ENCODE measurements at places on chromosomes 7 and 10.

GRCh38 chr7:101818287-101819071 is 1.1 kb downstream of the CUX1 start:
- DNase-seq = no peak

GRCh38 chr10:17237915-17238444 is 9.9 kb downstream of the VIM start:
- no peak for DNase-seq

DNA sequence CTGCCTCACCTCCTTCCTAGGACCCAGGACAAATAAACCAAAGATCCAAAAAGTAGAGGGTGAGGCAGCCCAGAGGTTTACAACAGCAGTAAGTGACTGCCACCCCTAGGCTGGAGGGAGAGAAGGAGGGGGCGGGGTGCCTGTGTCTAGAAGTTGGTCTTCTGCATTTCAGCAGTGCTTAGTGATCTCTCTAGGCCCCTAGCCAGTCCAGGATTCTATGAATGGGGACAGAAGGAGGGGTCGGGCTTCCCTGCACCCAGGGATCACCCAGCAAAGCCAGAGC is 62.8 kb upstream of the KDM7A start:
- DNase-seq = no peak

DNA sequence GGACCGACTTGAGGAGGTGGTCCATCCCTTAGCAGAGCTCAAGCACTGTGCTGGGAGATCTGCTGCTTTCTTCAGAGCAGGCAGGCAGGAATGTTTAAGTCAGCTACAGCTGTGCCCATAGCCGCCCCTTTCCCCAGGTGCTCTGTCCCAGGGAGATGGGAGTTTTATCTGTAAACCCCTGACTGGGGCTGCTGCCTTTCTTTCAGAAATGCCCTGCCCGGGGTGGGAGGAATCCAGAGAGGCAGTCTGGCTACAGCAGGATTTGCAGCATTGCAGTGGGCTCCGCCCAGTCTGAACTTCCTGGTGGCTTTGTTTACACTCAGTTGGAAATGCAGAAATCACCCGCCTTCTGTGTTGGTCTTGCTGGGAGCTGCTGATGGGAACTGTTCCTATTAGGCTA is 51.2 kb upstream of the SEMA3A start:
- no peak for DNase-seq

- DNase-seq = no peak
These were observed 639.3 kb upstream of the GALNT17 start for GRCh38 chr7:70492625-70493024.

- no peak for DNase-seq
These were observed 70.2 kb upstream of the PDSS1 start for GRCh38 chr10:26627324-26627723.

GRCh38 chr7:35605760-35606159 is 89.2 kb downstream of the HERPUD2 start:
- DNase-seq = no peak

GRCh38 chr10:7542189-7542914 is 124.4 kb downstream of the ITIH5 start:
- DNase-seq = no peak

DNA sequence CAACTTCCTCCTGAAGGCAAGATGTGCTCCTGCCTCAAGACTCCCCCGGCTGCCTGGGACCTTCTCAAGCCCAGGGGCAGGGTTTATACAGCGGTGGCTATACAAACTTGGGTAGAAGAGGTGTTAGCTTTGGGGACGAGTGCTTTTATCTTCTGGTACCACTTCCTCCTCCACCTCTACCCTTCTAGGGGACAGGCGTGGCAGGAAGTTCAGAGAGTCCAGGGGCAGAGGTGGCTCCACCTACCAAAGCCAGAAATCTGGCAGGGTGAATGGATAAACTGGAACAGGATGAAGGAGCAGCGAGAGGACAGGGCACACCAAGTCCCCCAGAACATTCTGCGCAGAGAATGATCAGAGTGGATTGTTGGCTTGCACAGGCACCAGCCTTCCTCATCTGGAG is 24.0 kb upstream of the TM9SF3 start:
- no peak for DNase-seq

- no peak for DNase-seq
These were observed 536.1 kb downstream of the LRMDA start for GRCh38 chr10:75967491-75967890.

- no peak for DNase-seq
These were observed 77.0 kb upstream of the PODXL start for GRCh38 chr7:131633342-131633843.

DNA sequence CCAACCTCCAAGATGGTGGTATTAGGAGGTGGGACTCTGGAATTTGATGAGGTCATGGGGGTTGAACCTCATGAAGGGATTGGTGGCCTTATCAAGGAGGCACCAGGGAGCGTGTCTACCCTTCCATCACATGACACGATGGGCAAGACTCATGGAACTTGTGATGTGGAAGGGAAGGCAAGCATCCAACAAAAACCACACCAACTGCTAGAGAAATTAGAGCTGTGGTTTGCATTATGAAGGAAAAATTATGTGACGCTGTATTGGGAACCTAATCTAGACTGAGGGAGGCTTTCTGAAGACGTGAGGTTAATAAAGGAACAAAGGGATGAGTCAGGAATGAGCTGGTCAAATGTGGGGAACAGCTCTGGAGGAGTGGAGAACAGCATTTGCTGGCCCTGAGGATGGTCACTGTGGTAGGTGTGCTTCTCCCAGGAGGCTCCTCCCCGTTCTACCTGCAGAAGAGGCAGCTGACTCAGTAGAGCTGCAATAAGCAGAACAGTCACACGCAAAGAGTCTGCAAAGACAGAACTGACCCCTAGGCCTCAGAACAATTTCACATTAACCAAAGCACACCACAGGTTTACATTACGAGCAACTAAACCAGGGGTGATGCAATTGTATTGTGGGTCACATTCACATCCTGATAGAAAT is 236.6 kb upstream of the GRB10 start:
- DNase-seq = no peak

GRCh38 chr7:1058311-1058710 is 14.0 kb downstream of the GPR146 start:
- DNase-seq = no peak

DNA sequence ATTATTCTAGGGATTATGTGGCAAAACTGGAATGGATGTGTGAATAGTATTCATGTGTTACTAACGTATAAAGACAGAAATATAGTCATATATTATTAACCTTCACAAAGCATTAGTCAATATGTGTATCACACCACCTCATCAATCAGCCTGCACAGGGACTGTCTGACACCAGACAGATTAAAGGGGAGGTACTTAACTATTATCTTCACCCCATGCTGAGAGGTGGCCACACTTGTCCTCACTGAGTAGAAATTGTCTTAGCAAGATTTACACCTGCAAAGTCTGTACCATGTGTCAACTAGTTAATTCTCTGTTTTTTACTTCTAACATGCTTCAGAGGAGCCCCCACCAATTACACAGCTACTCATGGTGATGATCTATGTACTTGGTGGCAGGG is 146.3 kb upstream of the LRGUK start:
- DNase-seq = no peak

- DNase-seq = no peak
These were observed at the start of gene MACROH2A2 for GRCh38 chr10:70052462-70053217. Gene MACROH2A2, plus strand, starts transcription at chr10:70052846. Its CDS starts 22,813 bp downstream, at chr10:70075659.

DNA sequence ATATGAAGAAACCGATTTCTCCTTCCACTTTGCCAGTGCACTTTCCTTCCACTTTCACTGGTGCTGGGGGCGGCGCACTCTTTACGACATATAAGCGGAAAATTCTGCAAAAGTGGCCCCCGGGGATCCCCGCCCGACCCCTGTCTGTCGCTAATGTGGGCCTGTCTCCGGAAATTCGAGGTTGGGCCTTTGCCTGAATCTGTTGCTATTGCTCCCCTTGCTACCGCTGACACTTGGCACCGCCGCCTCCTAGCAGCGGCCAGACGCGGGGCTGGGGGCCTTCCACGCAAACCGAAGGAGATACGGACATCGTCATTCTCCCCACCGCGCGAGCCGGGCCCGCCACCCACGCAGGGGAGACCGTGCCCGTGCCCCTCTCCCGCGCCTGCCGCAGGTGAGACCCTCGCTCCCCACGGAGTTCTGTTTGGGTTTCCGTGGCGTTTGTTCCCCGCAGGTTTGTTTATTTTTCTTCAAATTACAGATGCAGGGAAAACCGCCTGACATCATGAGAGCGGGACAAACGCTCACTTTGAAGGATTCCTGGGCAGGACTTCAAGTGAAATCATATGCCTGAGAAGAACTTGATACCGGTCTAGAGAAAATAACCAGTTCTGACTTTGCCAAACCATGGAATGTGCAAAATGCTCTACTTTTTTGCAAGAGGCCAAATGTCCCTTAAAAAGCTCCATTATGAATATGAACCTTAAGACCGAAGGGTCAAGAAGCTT is 5.0 kb downstream of the TWIST1 start:
- DNase-seq = no peak

DNA sequence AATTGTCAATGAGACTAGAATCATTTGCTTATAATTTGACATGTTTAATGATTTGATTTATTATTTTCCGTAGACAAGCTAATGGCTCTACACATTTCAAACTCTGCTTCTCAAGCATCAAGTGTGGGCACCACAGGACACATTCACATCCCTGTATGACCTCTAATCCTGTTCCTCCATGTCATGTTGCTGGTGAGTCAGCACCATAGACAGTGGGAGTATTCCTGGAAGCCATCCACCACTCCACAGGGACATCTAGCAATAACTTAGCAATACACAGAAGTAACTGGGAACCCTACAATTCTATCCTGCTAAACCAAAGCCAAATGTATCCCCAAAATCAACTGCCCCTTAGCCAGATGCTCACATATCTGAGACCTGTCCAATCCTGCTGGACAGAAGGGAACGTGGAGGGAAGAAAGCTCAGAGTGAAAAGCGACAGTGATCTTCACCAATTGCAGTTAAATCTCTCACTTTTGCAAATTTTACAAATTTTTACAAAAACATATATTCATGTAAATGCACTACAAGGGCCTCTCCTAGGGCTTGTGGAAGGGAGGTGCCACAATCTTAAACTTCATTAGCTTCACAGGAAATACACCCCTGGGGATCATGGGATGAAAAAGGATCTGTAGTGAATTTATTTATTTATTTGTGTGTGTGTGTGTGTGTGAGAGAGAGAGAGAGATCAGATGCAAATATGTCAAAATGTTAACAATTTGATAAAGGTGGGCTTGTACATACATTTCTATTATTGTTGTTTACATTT is 126.5 kb downstream of the GFRA1 start:
- DNase-seq = no peak

- DNase-seq = no peak
These were observed 3.1 kb downstream of the STRA8 start for GRCh38 chr7:135236727-135237126.

DNA sequence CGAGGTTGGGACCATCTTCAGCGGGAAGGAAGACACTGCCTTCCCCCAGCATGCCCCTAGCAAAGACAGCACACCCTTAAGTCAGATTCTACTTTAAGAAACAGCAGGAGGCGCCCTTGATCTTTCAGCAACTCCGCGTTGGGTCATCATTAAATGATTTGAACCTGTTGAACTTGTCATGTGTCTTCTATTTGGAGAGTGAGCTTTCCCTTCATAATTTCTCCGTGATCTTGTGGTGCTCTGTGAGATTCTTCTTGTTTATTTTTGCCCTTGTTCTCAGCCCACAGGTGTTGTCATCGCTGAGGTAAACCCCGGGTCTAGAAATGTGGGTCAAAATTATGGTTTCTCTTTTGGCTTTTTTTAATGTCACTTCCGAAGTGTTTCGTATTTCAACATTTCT is 49.5 kb upstream of the PITRM1 start:
- no peak for DNase-seq

- DNase-seq = no peak
These were observed 2.4 kb upstream of the SERPINE1 start for GRCh38 chr7:101124376-101125056.

DNA sequence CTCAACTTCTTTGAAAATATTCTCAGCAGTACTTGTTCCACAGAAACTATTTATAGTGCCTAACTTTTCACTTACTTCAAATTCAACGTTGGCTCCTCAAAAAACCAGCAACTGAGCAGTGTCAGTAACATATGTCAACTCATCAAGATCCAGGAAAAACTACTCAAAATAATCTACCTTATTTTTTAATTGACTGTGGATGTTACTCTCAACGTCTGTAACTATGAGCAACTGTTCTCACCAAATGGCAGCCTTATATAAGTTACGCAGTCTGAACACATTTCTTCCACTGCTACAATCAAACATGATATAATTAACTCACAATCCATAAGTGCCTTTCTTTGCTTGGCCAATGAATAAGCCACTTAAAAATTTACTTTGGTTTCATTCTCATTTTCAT is 77.8 kb downstream of the SP8 start:
- no peak for DNase-seq

- no peak for DNase-seq
These were observed 159.8 kb downstream of the MAGI2 start for GRCh38 chr7:79293655-79294142.

- no peak for DNase-seq
These were observed 16.2 kb downstream of the LHPP start for GRCh38 chr10:124477614-124478363.

DNA sequence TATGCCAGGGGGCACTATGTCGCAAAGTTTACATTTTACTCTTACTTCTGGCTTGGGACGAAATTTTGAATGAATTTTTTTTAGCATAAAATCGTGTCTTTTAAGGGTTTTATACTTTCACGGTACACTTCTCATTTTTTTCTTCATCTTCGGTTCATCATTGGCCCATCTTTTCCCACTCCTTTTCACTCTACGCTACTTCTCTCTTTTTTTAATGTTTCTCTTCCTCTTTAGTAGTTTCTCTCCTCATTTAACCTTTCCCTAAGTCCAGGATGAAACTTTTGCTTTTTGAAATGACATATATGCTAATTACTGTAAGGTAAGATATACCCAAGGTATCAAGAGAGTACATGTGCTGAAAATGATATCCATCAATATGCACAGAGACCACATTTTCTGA is 39.5 kb downstream of the C7orf33 start:
- no peak for DNase-seq

- DNase-seq = no peak
These were observed 18.8 kb upstream of the MET start for GRCh38 chr7:116653204-116653603.

- DNase-seq = no peak
These were observed 258.1 kb upstream of the IGFBP3 start for GRCh38 chr7:46179061-46179610.

GRCh38 chr7:52077571-52077970 is 761.0 kb upstream of the COBL start:
- no peak for DNase-seq

DNA sequence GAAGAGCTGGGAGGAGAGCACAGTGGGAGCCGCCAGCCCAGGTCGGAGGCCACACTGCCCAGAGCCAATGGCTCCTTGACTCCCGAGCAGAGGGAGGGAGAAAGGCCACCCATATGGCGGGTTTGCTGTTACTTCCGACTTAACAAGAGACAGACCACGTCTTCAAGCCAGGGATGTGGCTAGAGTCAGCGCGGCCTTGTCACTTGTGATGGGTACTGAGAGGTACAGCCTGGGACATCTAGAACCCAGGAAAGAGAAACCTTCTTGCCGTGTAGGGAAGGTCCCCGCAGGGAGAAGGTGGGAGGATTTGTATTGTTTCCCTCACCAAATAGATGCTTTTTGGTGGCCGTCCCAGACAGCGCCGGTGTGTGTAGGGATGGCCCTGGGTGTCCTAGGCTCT is 127.6 kb downstream of the PAXIP1 start:
- no peak for DNase-seq

GRCh38 chr7:52498366-52498765 is 537.1 kb upstream of the POM121L12 start:
- DNase-seq = no peak

- DNase-seq = no peak
These were observed 21.8 kb upstream of the POU6F2 start for GRCh38 chr7:38955892-38956291.
